ENCODE measurements at places on chromosomes 6 and 20.

- no peak for DNase-seq
Measured at GRCh38 chr6:89144354-89144906, 1.4 kb upstream of the PM20D2 start.

DNA sequence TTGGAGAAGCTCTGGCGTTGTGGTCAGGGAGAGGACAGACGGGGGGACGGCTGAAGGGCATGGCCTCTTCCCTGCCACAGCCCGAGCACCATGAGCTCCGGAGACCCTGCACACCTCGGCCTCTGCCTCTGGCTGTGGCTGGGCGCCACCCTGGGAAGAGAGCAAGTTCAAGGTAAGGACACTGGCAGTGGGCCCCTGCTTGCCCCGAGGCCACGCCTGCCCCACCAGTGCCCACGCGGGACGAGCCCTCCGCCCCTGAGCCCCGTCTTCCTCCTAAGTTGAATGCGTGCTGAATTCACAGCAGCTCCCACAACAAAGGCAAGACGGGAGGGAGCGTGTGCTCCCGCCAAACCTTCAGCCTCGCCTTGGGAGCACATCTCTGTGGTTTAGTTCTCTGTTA, 2.0 kb downstream of the COL20A1 start:
- no peak for DNase-seq

DNA sequence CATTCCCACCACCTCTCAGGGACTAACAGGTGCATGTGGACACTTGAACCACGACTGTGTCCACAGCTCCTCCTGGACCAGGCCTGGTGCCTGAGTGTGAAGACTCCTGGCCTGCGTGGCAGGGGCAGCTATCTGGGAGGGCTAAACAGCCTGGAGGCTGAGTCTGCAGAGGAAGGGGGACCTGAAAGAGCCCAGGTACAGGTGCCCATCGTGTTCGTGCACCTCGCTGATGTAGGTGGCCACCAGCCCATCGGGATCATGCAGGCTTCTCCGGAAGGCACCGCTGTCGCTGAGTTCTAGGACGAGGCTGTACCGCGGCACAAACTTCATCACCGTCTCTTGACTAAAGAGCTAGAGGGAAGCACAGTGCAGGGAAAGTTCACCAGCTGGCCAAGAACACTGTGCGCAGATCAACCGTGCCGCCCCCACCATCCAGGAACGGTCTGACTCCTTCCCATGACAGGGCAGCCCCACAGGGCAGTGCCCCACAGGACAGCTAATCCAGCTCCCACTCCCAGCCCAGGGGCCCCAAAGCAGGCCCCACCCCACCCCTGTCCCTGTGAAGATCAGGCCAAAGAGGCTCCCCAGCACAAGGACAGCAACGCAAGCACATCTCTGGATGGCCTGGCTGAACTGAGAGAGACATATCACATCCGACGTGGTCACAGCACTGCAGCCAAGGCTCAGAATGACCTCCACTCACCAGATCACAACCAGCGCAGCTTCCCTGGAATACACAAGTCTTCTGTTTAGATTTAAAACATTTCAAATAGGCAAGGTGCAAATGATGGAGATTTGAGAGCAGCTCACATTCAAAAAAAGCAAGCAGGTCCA, 14.8 kb downstream of the CST7 start:
- DNase-seq = no peak

DNA sequence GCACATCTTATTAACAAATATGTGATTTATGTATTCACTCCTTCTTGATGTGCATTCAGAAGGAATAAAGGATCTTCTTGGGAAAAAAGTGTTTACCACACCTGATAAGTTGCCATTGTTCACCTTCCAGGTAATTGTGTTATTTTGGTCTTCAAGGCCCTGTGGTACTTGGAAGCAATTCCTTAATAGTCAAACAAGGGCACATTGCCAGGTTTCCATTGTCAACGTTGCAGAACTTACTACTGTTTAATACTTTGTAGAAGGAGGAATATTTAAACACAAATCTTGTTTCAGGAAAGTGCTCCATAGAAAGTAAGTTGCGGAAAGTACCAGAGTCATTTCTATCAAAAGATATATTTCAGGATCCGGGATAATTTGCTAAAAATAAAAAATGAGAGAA, 129.5 kb upstream of the SGK1 start:
- no peak for DNase-seq

GRCh38 chr6:35287671-35288396, 9.8 kb upstream of the DEF6 start:
- DNase-seq = no peak

DNA sequence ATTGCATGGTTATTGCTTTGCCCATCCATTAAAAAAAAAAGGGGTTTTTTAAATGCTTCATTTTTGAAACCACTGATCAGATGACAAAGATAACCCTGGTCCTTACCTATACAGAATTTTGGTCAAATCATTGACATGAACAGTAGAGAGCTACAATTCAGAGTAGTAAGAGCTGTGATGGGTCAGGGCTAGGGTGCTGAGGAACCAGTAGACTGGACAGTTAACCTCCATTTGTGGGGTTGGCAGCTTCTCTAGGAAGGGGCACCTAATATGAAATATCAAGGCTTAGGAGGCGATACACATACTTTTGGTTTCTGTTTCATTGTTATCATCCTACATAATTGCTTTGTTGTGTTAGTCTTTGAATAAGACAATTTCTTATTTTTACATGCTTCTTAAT, 55.1 kb downstream of the ORC3 start:
- no peak for DNase-seq

DNA sequence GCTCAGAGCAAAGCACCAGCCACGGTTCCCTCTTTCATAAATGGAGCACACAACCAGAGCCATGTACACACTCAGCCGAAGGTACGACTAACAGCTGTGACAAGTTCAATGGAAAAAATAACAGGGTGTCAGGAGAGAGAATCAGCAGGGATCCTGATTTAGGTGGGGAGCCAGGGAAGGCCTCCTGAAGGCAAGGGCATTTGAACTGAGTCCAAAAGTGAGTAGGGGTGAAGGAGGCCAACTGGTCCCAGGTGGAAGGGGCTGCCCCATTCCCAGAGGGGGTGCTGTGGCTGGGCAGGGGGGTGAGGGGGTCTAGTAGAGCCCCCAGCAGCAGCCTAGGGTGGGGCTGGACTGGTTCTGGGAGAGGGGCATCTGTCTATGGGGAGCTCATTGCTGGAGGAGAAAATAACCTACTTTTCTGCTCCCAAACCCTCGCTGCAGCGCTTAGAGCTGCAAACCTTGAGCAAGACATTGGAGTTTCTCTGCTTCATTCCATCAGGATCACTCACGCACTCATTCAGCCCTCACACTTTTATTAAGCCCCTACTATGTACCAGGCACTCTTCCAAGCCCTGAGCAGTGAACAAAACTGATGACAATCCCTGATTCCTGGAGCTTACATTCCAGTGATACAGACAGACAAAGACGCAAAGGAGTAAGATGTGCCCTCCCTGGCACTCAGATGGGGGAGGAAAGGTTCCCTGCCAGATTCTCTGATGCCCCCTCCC, 113.5 kb downstream of the TOX2 start:
- no peak for DNase-seq

DNA sequence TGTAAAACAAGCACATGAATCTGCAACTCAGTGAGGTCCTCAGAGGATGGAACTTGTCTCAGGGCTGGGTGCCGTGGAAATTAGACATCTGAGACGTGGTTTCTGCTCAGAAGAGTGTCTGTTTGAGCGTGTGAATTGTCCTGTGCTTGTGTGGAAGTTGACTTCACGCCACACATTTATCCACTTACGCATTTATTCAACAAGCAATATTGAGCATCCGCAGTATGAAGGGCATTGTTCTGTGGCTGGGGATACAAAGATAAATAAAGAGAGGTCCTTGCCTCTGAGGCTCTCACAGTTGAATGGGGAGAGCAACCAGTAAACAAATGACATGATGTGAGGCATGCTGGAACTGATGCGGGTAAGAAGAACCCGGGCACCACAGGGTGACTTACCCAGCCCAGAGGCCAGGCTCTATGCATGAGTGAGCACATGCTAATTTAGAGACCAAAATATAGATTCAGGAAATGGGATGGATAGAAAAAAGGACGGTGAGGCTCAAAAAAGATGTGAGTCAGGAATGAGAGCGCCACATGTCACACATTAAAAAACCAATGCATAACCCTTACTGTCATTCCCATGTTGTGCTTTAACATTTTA, 60.4 kb downstream of the SOBP start:
- no peak for DNase-seq

DNA sequence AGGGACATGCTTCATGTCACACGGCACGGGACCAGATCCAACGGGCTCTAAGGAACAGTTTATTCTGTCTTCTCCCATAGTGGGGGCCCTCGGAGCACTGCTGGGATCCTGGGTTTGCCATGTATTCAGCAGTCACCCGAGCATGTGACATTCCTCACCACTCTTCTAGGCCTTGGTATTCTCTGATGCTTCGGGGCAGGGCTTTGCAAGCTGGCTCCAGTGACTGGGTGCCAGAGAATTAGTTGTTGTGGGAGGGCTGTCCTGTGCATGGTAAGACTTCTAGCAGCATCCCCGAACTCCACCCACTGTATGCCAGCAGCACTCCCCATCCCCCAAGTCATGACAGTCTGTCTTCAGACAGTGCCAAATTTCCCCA, 5.4 kb downstream of the CCN5 start:
- DNase-seq = no peak

DNA sequence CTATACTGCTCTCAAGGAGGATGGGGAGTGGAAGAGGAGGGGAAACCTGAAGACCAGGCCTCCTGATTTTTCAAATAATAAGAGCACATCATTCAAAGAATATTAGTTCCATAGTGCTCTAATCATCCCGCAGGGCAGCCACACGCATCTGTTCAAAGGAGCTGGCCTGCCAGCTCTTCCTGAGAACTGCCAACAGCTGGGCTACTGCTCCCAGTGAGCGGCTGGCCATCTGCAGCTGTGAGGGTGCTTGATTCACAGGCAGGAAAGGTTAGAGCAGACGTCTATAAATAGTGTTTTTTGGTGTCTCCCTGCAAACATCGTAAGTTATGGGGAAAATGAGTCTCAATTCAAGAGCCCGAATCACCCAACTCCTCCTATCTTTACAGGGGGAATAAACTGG, 17.3 kb downstream of the NSFL1C start:
- no peak for DNase-seq

GRCh38 chr20:1171461-1172093, 13.2 kb downstream of the TMEM74B start:
- DNase-seq = no peak

GRCh38 chr6:136761227-136761922, 30.9 kb downstream of the MAP3K5 start:
- DNase-seq = no peak

GRCh38 chr6:4545893-4546292, 230.3 kb upstream of the CDYL start:
- DNase-seq = no peak

- no peak for DNase-seq
Measured at GRCh38 chr20:6812530-6812929, 45.0 kb downstream of the BMP2 start.

GRCh38 chr6:87289571-87289970, 32.8 kb upstream of the SMIM8 start:
- no peak for DNase-seq

GRCh38 chr20:41150664-41151063, 13.3 kb downstream of the PLCG1 start:
- no peak for DNase-seq

GRCh38 chr6:79614326-79615305, 16.5 kb upstream of the SH3BGRL2 start:
- no peak for DNase-seq

DNA sequence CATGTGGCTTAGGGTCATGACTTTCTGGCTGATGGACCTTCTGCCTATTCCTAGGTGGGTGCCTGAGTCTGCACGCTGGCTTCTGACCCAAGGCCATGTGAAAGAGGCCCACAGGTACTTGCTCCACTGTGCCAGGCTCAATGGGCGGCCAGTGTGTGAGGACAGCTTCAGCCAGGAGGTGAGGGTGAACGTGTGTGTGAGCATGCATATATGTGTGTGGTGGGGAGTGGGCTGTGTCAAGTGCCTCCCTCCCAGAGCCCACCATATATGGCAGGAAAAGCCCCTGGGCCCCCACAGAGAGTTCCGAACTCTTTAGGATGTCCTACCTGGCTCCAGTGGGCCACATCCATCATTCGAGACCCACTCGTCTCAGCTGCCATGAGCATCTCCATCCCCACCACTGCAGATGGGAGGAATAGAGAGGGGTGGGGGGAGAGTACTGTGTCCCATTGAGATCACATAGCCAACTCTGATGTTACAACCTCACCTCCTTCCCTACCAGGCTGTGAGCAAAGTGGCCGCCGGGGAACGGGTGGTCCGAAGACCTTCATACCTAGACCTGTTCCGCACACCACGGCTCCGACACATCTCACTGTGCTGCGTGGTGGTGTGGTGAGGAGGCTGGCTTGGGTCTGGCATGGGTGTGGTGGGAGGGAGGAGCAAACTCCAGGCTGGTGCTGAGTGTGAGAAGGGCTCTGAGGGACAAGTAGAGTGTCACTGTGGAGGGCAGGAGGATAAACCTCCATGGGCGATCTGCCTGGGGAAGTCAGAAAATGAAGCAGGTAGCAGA, 3.2 kb downstream of the SLC22A7 start:
- DNase-seq = no peak

GRCh38 chr20:13220194-13220903, 725 bp upstream of the ISM1 start:
- peak; percentile 31 for DNase-seq

DNA sequence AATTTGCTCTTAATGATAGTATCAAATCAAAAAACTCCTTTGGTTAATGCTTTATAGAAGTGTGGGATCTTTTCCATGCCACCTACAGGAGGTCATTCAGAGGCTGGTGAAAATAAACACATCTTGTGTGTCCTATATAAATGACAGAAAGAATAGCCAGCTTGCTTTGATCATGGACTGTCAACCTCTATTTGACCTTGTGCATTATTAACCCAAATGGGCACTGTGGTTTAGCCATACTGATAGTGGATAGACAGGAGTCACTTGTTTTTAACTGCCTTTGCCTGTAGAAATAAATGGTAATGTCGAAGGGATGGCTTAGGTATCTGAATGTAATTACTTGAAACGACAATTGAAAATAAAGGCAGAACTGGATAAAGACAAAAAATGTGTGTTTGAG, 123.8 kb downstream of the CDKAL1 start:
- no peak for DNase-seq

DNA sequence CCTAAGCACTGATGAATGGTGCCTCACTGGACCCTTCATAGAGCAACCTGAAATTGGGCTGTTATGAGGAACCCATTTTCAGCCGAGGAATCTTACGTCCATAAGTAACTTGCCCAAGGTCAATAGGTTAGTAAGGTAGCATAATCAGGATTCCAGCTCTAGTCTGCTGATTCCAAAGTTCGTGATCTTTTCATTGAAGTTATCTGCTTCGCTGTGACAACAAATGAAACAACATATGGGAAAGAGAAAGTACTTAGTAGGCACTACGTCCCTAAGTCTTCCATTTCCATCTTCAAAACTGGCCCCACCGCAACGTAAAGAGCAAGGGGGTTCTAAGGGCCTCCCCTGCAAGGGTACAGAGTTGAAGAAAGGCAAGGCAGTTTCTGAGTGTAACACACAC, 49.5 kb downstream of the MYLIP start:
- DNase-seq = no peak

DNA sequence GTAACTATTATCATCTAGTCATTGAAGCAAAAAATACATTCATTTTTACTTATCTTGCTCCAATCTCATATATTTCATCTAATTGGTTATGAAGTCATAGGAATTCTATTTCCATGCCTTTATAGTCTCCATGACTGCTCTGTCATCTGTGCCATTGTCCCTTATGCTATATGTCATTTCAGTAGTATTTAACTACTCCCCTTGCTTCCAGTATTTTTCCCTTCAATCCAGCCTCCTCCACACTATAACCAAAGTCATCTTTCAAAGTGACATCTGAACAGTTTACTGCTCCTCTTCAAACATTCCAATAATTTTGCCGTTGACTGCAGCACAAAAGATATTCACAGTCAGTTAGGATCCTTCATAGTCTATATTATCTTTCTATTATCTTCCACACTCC, 216.6 kb upstream of the HS3ST5 start:
- no peak for DNase-seq
